ENCODE measurements at places on chromosomes 11 and 22. TPM values are rescaled to one million over a fixed set of nuclear protein-coding genes. Genes with fewer than 3 reads are reported as not detected.
A peak's percentile ranks its signal among the peaks of the same experiment; 100 is the strongest.

Gene HIC2
- total RNA-seq = 4.1 TPM

Gene VSIG10L2
- not detected for total RNA-seq

GRCh38 chr11:1763336-1763795, 361 bp downstream of the CTSD start:
- no peaks in the 10 kb centered on the region for H3K27me3 ChIP-seq
- H3K4me3 ChIP-seq = peak overlapping the region; percentile 59
- peaks cover 40% of the 10 kb centered on the region for H3K4me1 ChIP-seq
- H3K36me3 ChIP-seq = no peaks in the 10 kb centered on the region
- H3K27ac ChIP-seq = no peak overlapping the region

Gene MIEF1
- total RNA-seq = 43.2 TPM

DNA sequence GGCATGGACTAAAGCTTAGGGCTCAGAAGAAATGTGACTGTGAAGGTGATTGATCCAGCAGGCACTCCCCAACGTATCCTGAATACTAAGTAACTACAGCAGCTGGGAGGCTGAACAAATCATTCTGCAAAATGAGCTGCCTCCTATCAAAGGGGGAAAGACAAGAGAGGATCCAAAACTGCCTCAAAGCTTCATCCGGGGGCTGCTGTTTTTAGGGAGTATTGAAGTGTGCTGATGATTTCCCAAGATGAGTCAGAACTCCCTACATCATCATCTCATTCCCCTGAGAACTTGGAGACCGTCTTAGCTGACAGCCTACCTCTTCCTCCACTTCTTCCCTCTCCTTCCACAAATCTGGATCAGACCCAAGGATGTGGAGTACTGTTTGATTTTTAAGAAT, 108.4 kb upstream of the GRAMD1B start:
- peaks cover 12% of the 10 kb centered on the region for H3K27me3 ChIP-seq
- H3K4me1 ChIP-seq = no peaks in the 10 kb centered on the region

GRCh38 chr11:113507341-113507740, 32.1 kb upstream of the DRD2 start:
- DNase-seq = no peak
- peaks cover 14% of the 10 kb centered on the region for H3K27me3 ChIP-seq
- no peaks in the 10 kb centered on the region for H3K4me1 ChIP-seq
- H3K4me3 ChIP-seq = no peak overlapping the region
- no peak overlapping the region for H3K27ac ChIP-seq
- H3K36me3 ChIP-seq = no peaks in the 10 kb centered on the region

GRCh38 chr11:28268925-28269324, 160.7 kb downstream of the METTL15 start:
- H3K4me3 ChIP-seq = no peak overlapping the region
- H3K4me1 ChIP-seq = no peaks in the 10 kb centered on the region
- H3K27me3 ChIP-seq = no peaks in the 10 kb centered on the region
- no peak for DNase-seq

DNA sequence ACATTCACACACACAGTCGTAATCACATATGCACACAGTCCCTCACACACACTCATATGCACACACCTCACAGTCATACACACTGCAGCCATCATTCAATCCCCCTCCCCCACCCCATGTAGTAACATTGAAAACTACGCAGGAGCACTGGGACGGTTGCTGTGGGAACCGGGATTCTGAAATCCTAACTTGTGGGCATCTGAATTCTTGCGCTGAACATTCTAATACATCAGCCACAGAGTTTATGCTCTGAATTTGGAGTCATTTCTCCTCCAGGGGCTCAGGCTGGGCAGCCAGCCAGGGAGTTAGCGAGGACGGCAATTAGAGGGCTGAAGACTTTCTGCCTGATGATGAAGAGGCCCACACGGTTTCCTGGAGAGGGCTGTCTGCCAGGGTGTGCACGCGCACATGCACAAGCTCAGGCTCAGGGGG, 32.7 kb downstream of the CD6 start:
- H3K27me3 ChIP-seq = no peaks in the 10 kb centered on the region
- peak overlapping the region; percentile 74 for H3K4me3 ChIP-seq
- peaks cover 90% of the 10 kb centered on the region for H3K4me1 ChIP-seq
- H3K27ac ChIP-seq = peak overlapping the region; percentile 94

DNA sequence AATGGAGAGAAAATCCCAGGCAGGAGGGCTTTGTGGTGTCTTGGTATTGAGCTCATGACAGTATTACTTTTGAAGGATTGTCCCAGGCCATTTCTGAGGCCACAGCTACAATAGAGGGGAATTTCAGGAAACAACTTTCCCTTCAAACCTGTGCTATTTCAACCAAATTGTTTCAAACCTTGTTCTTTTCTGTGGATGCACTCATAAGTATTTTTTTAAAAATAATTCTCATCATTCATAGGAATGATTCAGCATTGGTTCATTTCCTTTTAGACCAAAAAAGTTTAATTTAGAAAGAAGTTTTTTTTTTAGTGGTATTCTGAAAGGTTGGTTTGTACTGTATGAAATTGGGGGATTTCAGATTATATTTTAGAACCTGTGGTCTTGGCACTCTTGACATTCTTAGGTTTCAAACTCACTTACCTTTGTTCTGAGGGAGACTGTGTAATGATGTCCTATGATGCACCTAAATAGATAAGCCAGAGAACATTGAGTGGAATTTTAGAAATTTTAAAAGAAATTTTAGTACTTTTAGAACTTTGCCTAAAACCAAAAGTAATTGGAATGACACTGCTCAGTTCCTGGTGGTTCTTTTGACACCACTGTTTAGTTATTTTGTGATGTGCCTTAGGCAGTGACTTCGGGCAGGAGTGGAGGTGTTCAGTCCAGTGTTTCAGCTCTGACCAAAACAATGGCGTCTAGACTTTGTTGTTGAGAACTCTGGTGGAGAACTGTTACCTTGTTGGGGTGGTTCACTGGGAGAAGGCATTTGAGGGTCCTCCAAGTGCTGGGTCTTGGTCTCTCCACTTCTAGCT, 12.2 kb downstream of the TEAD1 start:
- H3K27me3 ChIP-seq = peaks cover 59% of the 10 kb centered on the region
- H3K36me3 ChIP-seq = no peaks in the 10 kb centered on the region
- DNase-seq = no peak
- peaks cover 10% of the 10 kb centered on the region for H3K4me1 ChIP-seq
- no peak overlapping the region for H3K27ac ChIP-seq

GRCh38 chr22:31346733-31347250, 646 bp upstream of the PATZ1 start:
- DNase-seq = peak; percentile 70
- peaks cover 32% of the 10 kb centered on the region for H3K36me3 ChIP-seq
- H3K4me3 ChIP-seq = peak overlapping the region; percentile 90
- H3K27ac ChIP-seq = peak overlapping the region; percentile 86
- no peaks in the 10 kb centered on the region for H3K27me3 ChIP-seq
- H3K4me1 ChIP-seq = peaks cover 33% of the 10 kb centered on the region

DNA sequence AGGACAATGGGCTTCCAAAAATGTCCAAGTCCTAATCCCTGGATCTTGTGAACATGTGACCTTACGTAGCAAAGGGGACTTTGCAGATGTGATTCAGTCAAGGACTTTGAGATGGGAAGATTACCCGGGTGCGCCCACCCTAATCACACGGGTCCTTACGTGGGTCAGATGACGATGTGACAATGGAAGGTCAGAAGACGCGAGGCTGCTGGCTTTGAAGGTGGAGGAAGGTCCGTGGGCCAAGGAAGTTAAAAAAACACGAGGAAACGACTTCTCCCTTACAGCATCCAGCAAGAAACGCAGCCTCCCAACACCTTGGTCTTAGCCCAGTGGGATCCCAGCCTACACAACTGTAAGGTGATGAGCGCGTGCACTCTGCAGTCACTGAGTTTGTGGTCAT, 860.1 kb downstream of the TBC1D22A start:
- peaks cover 4% of the 10 kb centered on the region for H3K27me3 ChIP-seq
- H3K27ac ChIP-seq = no peak overlapping the region
- no peak overlapping the region for H3K4me3 ChIP-seq
- no peaks in the 10 kb centered on the region for H3K36me3 ChIP-seq
- H3K4me1 ChIP-seq = no peaks in the 10 kb centered on the region

DNA sequence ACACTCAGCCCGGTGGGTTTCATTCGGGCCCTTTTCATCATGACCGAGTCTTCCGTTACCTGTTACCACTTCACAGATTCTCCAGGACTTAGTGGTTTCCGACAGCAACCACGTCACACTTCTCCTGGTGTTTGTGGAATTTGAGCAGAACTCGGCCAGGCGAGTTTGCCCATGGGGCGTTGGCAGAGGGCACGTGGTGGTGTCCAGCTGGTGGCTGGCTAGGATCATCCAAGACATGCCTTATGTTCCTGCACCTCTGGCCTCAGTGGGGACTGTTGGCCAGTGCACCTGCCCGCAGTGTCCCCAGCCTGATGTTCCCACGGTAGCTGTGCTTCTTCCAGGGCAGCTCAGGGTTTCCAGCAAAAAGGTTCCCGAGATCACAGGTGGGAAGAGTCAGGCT, 87.3 kb downstream of the ARHGAP8 start:
- H3K4me3 ChIP-seq = no peak overlapping the region
- H3K36me3 ChIP-seq = no peaks in the 10 kb centered on the region
- H3K27me3 ChIP-seq = peaks cover 2% of the 10 kb centered on the region
- H3K27ac ChIP-seq = no peak overlapping the region

DNA sequence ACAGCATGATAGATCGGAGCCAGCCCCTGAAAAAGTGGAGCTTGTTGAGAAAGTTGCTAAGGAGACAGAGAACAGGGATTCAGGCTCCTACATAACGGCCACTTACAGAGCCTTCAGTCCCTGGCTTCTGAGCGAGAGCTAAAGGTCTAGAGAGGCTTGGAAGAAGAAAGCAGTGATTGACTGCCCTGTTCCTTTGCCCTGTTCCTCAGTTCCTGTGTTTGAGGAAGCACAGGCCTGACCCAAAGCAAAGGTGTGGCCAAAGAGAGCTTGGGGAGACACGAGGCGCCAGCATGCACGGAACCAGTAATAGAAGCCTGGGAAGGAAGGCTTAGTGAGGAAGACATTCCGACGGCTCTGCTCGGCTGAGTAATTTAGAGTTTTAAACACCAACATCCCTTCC, 74.1 kb upstream of the CSNK2A3 start:
- DNase-seq = no peak
- H3K36me3 ChIP-seq = no peaks in the 10 kb centered on the region
- no peak overlapping the region for H3K27ac ChIP-seq
- no peaks in the 10 kb centered on the region for H3K4me1 ChIP-seq
- no peaks in the 10 kb centered on the region for H3K27me3 ChIP-seq
- no peak overlapping the region for H3K4me3 ChIP-seq

GRCh38 chr11:61281581-61282250, 13.4 kb downstream of the VWCE start:
- H3K4me3 ChIP-seq = no peak overlapping the region
- peak; percentile 65 for DNase-seq
- H3K27me3 ChIP-seq = no peaks in the 10 kb centered on the region
- peaks cover 19% of the 10 kb centered on the region for H3K36me3 ChIP-seq
- no peak overlapping the region for H3K27ac ChIP-seq
- H3K4me1 ChIP-seq = no peaks in the 10 kb centered on the region

- no peaks in the 10 kb centered on the region for H3K27me3 ChIP-seq
- H3K4me3 ChIP-seq = no peak overlapping the region
Observed at GRCh38 chr22:45336971-45337431, 27.3 kb downstream of the FAM118A start.

- H3K27ac ChIP-seq = no peak overlapping the region
- H3K36me3 ChIP-seq = no peaks in the 10 kb centered on the region
- peaks cover 37% of the 10 kb centered on the region for H3K27me3 ChIP-seq
- H3K4me1 ChIP-seq = no peaks in the 10 kb centered on the region
Observed at GRCh38 chr11:12800032-12800671, 125.9 kb downstream of the TEAD1 start.
